ENCODE measurements at places on chromosomes 7 and 10.

- DNase-seq: no peak
Measured at GRCh38 chr7:66768865-66769832, 28.6 kb downstream of the RABGEF1 start.

DNA sequence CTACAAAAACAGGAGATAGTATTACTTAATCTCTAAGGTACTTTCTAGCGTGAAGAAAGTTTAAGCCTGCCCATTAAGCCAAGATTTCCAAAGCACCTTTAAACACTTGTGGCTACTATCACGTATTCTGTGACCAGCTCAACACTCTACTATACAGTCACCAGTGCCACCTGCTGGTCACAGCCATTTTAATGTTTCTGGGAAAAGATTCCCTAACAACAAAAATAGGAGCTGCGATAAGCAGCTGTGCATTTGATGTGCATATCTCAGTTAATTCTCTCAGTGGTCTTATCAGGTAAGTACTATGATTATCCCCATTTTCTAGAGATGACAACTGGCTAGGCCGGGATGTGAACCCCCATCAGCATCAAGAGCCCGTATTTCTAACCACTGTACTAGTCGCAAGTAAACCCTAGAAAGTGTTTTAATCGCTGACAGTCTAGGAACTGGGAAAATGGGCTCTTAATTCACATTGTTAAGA, 860 bp downstream of the SEC31B start:
- DNase-seq: peak; percentile 69

DNA sequence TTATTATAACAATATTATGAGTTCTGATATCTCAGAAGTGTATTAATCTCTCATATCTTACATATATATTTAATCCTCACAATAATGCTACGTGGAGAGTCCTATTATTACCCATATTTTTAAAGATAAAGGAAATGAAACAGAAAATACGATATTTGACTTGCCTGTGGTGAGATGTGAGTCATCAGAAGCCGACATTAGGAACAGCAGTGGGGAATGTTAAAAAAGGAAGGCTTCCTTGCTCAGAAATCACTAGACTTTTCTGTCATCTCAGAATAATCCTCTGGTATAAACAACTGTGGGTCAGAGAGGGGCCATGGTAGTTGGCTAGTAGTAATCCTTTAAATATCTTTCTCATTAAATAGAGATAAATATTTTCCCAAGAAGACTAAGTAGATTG, 402.3 kb upstream of the PCDH15 start:
- DNase-seq: no peak

GRCh38 chr10:58641095-58641531, 128.4 kb downstream of the BICC1 start:
- DNase-seq: no peak

DNA sequence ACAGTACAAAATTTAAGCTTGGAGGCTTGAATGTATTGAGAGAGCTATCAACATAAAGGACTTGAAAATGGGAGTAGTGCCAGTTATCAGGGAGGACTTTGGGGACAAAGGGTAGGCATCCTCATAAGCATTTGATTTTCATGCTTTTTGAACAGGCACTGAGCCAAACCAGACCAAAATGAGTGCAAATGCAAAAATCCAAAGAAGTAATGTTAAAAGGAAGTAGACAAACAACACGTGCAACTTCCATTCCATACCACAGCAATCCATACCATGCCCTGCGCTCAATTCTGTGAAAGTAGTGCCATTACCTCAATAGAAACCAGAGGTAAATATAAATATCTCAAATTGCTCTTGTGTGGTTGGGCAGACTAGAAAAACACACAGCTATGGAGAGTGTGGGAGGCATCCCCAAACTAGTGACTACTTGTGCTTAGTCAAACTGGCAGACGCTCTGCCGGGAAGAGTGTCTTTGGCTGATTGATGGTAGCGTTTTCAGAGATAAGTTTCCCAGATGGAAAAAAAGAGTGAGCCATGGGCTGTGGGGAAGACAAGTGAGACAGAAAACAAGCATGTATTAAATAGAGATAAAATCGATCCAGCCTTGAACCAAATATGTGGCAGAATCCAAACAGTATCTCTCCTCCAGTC, 161.5 kb downstream of the CREB5 start:
- no peak for DNase-seq

DNA sequence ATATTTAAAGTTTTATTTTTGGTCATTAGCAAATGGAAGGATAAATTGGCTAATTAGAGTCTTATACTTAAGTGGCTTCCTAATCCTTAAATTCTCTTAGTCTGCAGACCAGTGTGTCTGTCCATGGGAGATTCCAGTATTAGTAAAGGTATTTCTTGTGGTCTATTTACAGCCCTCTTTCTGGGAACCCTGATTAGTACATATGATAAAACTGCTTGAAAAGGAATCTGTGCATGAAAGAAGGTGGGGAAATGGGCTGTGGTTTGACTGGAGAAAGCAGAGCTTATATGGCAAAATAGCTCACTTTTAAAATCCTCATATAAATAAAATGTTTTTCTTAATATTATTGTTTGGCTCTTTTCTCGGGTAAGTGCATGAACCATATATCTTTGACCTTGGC, 124.5 kb upstream of the RHOBTB1 start:
- no peak for DNase-seq

GRCh38 chr10:42962902-42963231, 114.0 kb upstream of the RET start:
- DNase-seq: no peak

DNA sequence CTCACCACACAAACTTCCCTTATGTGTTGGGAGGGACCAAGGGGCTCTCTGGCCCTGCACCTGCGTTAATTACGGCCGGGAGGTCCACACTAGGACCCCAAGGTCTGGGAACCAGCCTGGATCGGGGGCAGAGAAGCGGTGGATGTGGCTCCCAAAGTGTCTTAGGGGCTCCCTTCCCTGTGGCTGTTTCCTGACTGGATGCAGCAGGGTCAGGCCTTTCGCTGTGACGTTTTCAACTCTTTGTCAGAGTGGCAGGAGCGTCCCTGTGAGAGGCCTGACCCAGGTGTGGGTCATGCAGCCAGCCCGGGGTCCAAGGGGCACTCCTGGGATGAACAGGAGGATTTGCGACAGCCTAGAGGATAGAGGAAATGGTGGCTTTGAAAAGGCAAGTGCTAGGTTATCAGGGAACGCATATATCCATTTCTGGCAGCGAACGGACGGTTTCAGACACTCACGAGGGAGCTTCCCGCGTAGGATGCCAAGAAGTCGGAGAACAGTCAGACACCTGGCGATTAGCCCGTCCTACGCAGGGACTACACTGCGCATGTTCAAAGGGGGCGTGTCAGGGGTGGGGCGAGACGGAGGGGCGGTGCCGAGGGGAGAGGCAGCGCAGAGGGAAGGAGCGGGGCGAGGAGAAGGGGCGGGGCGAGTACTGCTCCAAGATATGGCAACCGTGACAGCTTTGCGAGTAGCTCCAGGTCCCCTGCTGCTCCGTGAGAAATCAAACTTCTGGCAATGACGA, 46.2 kb upstream of the ZNF716 start:
- no peak for DNase-seq

DNA sequence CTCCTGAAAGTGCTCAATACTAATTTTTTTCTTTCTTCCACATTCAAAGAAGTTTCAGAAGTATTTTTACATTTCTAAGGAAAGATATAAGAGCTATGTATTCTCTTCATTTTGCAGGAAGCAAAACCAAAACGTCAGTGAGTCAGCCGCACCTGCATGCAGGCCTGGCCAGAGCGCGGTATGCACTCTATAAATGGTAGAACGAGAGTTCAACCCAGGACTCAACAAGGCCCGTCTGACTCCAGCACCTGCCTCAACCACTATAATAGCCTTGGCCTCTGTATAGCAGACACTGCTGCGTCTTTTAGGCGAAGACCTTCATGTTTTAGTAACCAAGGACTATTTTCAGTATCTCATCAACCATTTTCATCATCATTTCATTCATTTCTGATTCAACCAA, 113.2 kb downstream of the KMT2E start:
- no peak for DNase-seq

DNA sequence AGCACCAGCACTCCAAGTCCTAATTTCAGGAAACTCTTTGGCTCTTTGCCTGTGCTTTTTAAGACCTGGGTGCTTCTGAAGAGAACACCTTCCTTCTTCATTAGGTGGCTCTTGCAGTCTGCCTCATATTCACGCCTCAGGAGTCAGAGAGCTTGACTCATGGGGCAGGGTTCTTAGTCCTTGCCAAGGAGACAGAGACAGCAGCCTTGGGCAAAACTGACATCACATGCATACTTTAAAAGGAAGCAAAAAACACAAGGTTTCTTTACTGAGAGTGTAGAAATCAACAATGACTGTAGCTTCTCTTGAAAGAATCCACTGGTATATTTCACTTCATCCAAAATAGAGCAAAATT, 780.6 kb downstream of the INHBA start:
- no peak for DNase-seq

DNA sequence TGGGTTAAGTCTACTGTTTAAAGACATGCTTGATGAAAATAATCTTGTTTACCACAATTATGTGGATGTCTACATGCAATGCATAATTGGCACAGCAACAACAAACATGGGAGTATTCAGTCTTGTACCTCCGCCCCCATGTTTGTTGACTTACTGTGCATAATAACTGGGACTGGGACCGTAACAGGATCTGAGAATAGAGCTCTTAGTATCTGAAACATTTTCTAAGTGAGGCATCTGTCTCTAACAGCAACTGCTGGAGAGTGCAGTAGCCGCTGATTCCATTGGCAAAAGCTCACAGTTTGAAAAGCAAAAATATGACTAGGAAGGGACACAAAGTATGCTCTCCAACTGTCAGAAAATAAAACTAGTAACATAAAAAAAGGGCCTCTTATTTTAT, 61.6 kb downstream of the ENO4 start:
- no peak for DNase-seq

DNA sequence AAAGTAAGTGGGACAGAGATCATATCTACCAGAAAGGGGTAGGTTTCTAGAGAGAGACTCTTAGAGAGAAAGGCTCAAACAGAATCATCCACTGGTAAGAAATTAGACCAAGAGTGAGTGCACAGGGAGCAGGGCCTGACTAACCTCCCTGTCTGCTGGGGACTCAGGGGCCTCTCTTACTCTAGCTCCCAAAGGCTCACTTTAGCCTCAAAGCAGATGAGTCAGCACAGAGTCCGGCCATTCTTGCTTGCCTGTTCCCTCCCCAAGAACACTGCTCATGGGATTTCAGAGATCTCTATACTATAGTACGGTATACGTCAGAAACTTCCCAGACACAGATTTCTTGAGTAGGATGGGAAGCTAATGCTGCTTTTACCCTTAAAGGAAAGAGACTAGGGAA, 32.7 kb downstream of the RBM28 start:
- DNase-seq: no peak

GRCh38 chr7:54292171-54292925, 249.8 kb upstream of the VSTM2A start:
- DNase-seq: no peak

GRCh38 chr7:94856643-94857042, 50.8 kb upstream of the PPP1R9A start:
- DNase-seq: no peak

GRCh38 chr7:49486974-49487829, 286.2 kb upstream of the VWC2 start:
- no peak for DNase-seq

DNA sequence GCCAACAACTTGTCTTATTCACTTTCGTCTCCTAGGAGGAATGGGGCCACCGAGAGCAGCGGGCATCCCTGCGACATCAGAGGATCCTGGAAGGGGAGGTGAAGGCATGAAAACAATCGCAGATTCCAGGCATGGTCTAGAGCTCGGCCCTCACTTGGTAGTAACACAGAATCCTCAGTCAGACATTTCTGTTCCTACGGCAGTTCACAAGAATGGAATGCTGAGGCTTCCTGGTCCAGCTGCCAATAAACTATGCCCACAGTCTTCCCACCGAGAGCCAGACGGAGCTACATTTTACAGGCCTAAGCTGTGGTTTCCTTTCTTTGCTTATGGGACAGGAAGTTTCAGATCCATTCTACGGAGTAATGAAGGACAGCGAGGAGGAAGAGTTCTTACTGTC, 75.8 kb downstream of the OR13A1 start:
- no peak for DNase-seq

DNA sequence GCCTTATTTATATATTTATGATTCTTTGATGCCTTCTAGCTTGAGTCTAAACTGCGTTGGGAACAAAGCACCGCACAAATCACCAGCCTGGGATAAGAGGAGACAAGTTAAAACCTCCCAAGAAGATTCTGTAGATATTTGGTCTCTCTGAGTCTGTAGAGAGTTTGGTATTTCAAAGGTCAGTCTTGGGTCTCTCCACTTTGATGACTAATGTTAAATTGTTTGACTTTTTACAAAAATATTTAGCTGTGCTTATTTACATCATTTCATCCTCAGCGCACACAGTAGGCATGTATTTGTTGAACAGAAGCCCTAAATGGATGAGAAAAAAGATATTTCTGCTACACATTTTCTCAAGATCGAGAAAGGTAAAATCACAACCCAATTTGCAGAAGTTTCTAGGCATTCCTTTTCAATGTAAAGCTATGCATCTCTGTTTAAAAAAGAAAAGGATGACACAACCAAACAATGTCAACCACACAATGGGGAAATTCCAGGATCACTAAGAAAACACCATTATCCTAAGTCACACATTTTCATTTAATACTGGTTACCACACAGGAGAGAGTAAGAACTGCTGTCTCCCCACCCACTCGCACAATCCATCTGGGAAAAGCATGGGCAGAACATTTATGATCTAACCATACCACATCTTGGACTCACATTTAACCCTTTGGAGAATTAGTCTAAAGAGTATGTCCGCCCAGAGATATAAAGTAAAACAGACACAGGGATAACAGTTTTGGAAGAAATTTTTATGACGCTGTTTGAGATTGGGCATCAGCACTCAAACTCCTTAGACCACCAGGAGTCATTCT, 4.4 kb downstream of the CDK6 start:
- no peak for DNase-seq

DNA sequence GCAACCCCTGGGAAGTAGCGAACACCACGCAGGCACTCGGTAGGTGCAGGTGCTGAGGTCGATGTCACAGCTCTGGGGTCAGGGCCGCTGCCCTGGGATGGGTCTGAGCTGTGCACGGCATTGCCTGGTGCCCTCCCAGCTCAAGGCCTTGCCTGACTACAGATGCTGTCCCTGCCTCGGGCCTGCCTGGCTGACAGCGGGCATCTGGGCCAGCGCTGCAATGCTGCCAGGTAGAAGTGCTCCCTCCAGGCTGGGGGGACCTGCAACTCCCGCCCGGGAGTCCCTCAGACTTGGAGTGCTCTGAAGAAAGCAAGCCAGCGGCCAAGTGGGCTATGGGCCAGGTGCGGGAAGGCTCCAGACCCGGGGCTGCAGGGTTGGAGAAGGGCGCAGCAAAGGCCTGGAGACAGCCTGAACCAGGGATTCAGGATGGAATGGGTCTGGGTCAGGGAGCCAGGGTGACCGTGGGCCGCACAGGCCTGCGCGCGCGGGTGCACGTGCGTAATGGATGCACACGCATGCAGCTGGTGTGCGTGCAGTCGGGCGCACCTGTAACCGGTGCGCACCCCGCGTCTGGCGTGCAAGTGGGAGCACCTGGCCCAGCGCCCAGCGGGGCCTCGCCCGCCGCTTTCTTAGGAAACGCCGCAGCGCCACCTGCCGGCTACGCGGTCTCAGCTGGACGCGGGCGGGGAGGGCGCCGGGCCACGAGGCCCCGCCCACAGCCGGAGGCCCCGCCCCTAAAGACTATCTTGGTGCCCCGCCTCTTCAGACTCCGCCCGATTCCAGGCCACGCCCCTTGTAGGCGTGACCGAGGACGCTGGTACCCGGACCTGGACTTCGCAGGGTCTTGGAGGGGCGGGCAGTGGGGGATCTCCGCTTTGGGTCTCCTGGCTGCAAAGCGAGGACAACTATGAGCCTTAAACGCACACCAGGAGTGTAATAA, 46.7 kb downstream of the MICALL2 start:
- peak; percentile 91 for DNase-seq
